ENCODE measurements at places on chromosomes 13 and 19.

DNA sequence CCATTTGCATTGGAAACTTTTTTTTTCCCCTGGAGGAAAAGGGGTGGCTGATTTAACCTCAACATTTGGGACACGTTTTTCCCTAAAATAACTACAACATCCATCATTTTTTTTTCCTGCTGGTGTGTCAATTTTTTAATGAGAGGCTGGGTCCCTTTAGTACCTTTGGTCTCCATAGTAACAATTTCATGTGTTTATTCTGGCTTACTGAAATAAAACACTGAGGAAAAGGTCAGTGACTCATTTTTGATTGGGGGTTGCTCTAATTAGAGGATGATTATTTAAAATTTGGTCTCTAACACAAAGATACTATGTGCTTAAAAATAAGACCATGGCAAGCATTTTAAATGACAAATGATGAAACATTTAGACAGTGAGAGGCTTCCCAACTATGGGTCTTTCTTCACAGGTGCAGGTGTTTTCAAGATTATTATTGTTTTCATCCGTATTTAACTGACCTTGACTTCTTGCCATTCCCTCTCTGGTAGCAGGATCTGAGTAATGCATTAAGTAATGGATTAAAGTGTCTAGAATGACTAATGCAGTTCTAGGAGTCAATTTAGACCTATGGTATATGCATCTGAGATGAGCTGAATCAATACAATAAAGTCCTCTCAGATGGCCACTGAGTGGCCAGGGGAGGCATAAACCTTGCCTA lies 406.4 kb downstream of the KCNRG start:
- no peak for DNase-seq

DNA sequence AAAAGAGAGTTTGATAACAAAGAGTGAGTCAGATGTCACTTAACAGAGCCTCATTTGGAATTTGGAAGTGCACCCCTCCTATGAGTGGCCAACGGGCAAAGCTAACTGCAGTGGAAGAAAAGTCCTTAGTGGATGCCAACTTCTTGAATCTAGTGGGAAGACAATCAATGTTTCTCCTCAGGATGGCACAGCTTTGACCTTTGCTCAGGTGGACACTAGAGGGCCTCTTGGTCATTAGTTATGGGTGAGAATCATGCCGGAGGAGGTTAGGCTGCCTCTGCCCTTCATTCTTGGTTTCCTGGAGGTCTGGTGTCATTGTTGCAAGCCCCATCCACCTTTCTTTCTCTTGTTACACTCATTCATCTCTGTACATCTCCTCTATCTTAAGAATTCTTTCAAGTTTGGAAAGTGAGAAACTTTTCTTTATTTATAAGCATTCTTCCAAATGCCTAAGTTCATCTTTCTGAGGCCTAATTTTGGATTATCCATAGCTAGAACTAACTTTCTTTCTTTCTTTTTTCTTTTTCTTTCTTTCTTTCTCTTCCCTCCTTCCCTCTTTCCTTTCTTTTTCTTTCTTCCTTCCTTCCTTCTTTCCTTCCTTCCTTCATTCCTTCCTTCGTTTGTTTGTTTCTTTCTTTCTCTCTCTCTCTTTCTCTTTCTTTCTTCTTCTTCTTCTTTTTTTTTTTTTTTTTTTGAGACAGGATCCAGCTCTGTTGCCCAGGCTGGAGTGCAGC lies 327.2 kb upstream of the TSHZ3 start:
- DNase-seq = no peak

GRCh38 chr19:57075801-57076492 lies 43.8 kb upstream of the USP29 start:
- DNase-seq = no peak

- DNase-seq = peak; percentile 57
These were observed 11.1 kb upstream of the SHISA2 start for GRCh38 chr13:26062853-26063444.

DNA sequence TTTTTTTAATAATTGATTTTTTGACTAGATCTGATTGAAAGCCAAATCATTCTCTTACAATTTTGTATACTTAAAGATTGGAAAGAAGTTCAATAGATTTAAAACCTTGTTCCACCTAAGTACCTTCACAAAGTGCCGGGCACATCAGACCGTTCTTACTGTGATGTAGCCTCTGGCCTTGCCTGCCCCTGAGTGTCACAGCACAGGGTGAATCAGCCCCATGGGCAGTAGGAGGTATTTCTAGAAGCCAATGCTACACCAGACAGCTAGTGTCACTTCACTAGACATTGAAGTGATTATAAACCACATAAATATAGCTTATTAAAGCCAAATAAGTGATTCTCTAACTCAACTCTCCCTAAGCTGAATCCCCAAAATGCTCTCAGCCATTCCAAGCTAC lies 131.3 kb downstream of the LACC1 start:
- no peak for DNase-seq

DNA sequence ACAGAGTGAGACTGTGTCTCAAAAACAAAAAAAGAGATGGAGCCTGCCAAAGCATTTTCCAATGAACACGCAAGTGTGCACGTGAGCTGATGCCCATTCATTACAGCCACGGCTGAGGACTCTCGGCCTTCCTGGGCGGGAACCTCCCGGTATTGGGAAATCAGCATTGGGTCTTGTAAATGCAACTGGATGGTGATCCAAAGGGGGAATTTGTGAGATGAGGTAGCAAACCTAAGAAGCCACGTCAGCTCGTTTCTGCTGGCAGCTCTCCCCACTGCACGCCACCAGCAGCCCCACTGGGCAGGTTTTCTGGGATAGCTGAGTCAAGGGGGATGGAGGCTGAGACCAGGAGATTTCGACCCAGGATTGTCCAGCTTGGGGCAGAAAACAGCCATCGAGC lies 11.5 kb downstream of the C13orf46 start:
- DNase-seq = no peak

- no peak for DNase-seq
These were observed 10.7 kb upstream of the CRTC1 start for GRCh38 chr19:18672606-18673337.

GRCh38 chr19:5189318-5189607 lies 151.3 kb downstream of the PTPRS start:
- no peak for DNase-seq
